Body of pancreas (tissue), 4 donors: ENCODE measurements at places on chromosomes 5 and 9. TPM values are rescaled to one million over a fixed set of nuclear protein-coding genes. Genes with fewer than 3 reads are reported as not detected.
A peak's percentile ranks its signal among the peaks of the same experiment; 100 is the strongest.

GRCh38 chr5:116766470-116766947, 191.9 kb upstream of the SEMA6A start:
- H3K27ac ChIP-seq: no peak overlapping the region
- H3K4me3 ChIP-seq: no peak overlapping the region
- no peaks in the 10 kb centered on the region for H3K36me3 ChIP-seq

- peaks cover 7% of the 10 kb centered on the region for H3K27me3 ChIP-seq
- peaks cover 27% of the 10 kb centered on the region for H3K4me1 ChIP-seq
- peak overlapping the region; percentile 36 for H3K4me3 ChIP-seq
- no peaks in the 10 kb centered on the region for H3K36me3 ChIP-seq
- DNase-seq: peak; percentile 56
These were observed 8.3 kb downstream of the OTP start for GRCh38 chr5:77630114-77630680.

DNA sequence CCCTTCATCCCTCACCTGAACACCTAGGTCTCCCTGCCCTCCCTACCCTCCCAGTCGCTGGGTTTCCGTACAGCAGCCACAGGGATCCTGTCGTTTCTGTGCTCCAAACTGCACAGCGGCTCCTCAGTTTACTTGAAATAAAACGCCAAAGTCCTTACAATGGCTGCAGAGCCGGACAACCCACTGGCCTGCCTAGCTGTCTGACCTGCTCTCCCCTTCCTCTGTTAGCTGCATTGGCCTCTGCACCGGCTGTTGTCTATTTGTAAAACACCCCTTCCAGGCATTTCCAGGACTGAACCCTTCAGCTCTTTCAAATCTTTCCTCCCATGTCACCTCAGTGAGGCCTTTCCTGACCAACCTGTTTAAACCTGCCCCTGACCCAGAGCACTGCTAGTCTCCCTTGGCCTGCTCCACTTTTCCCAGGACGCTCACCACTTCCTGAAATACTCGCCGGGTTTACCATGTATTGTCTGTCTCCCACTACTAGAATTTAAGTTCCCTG, 9.1 kb upstream of the MGAT1 start:
- no peak for DNase-seq
- H3K27me3 ChIP-seq: no peaks in the 10 kb centered on the region
- peaks cover 51% of the 10 kb centered on the region for H3K4me1 ChIP-seq
- H3K27ac ChIP-seq: peak overlapping the region; percentile 99
- H3K4me3 ChIP-seq: no peak overlapping the region

GRCh38 chr5:115456056-115456455, 88.5 kb downstream of the FEM1C start:
- DNase-seq: no peak
- no peaks in the 10 kb centered on the region for H3K36me3 ChIP-seq
- peaks cover 74% of the 10 kb centered on the region for H3K4me1 ChIP-seq
- H3K27me3 ChIP-seq: no peaks in the 10 kb centered on the region
- peak overlapping the region; percentile 93 for H3K27ac ChIP-seq

DNA sequence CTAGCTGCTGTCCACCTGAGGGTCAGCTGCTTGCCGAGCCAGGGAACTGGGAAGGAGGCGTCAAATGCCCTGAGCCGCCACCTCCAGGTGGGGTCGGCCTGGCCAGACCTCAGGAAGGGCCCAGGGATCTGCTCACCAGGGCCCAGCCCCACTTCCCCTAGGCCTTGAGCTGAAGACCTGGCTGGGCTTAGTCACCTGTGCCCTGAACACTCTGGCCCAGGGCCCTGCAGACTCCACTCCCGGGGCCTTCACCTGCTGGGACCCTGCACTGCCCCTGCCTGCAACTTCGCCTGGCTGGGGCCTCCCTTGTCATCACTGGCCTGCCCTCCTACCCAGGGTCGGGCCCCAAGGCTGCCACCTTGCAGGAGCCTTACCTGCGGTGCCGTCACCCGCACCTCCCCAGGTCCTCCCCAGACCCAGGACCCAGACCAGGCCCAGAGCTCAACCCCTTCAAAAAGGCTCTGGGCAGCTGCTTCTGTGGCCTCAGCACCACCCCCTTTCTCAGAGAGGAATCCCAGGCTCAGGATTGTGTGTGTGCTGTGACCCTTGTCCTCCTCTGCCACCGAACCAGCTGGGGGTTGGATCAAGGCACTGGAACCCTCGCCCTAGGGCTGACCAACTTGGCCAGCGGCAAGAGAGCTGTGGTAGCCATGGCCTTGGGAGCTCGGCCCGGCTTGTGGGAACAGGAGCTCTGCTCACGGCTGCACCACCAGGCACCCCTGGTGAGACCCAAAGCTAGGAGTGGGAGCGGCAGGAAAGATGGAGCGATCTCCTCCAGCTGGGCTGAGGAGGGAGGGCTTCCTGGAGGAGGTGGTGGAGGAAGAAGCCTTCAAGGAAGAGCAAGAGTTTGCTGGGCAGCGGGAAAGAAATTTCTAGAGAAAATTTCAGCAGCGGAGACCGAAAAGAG, 1.2 kb upstream of the NELFB start:
- peak overlapping the region; percentile 56 for H3K4me3 ChIP-seq
- H3K36me3 ChIP-seq: peaks cover 2% of the 10 kb centered on the region
- H3K4me1 ChIP-seq: peaks cover 50% of the 10 kb centered on the region
- no peaks in the 10 kb centered on the region for H3K27me3 ChIP-seq
- peak; percentile 47 for DNase-seq

GRCh38 chr9:134886413-134886913, 5.9 kb downstream of the FCN2 start:
- no peak for DNase-seq
- no peak overlapping the region for H3K4me3 ChIP-seq
- H3K4me1 ChIP-seq: no peaks in the 10 kb centered on the region
- H3K27ac ChIP-seq: no peak overlapping the region

- no peaks in the 10 kb centered on the region for H3K4me1 ChIP-seq
- H3K4me3 ChIP-seq: no peak overlapping the region
- no peak overlapping the region for H3K27ac ChIP-seq
- no peaks in the 10 kb centered on the region for H3K36me3 ChIP-seq
These were observed 30.0 kb upstream of the SUSD3 start for GRCh38 chr9:93028448-93029006.

DNA sequence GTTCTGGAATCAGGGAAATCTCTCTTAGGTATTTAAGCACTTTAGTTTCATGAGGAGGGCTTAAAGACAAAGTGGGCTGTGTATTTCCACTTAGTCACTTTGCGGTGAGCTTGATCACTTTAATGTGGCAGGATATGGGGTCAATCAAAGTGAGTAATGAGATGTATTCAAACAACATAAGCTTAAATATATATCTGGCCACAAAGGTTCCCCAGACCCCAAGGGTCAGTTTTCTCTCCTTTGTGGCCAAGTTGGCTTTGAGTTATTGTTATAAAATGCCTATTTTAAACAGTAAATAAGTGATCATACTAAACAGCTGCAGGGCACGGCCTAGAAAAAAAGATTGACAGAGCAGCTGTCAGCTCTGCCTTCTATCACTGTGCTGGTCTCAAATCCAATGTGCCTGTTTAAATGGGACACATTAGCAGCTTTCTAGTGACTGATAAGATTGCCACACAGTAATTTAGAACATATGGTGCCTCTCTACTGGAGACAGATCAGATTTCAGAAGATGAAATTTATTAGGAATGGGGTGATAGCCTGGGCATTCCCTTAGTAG, 363.9 kb downstream of the AGTPBP1 start:
- no peaks in the 10 kb centered on the region for H3K36me3 ChIP-seq
- H3K27me3 ChIP-seq: no peaks in the 10 kb centered on the region
- DNase-seq: no peak

GRCh38 chr5:51486158-51486557, 102.9 kb downstream of the ISL1 start:
- H3K27ac ChIP-seq: no peak overlapping the region
- no peaks in the 10 kb centered on the region for H3K27me3 ChIP-seq
- H3K4me3 ChIP-seq: no peak overlapping the region
- H3K4me1 ChIP-seq: no peaks in the 10 kb centered on the region
- DNase-seq: no peak

GRCh38 chr9:82930116-82930515, 132.8 kb downstream of the RASEF start:
- H3K4me3 ChIP-seq: no peak overlapping the region
- no peak overlapping the region for H3K27ac ChIP-seq
- peaks cover 5% of the 10 kb centered on the region for H3K4me1 ChIP-seq
- DNase-seq: no peak
- H3K27me3 ChIP-seq: no peaks in the 10 kb centered on the region

GRCh38 chr9:133813749-133814585, 75.8 kb upstream of the SARDH start:
- no peak overlapping the region for H3K4me3 ChIP-seq
- no peaks in the 10 kb centered on the region for H3K27me3 ChIP-seq
- H3K36me3 ChIP-seq: no peaks in the 10 kb centered on the region
- no peak for DNase-seq
- no peak overlapping the region for H3K27ac ChIP-seq
- H3K4me1 ChIP-seq: peaks cover 7% of the 10 kb centered on the region

DNA sequence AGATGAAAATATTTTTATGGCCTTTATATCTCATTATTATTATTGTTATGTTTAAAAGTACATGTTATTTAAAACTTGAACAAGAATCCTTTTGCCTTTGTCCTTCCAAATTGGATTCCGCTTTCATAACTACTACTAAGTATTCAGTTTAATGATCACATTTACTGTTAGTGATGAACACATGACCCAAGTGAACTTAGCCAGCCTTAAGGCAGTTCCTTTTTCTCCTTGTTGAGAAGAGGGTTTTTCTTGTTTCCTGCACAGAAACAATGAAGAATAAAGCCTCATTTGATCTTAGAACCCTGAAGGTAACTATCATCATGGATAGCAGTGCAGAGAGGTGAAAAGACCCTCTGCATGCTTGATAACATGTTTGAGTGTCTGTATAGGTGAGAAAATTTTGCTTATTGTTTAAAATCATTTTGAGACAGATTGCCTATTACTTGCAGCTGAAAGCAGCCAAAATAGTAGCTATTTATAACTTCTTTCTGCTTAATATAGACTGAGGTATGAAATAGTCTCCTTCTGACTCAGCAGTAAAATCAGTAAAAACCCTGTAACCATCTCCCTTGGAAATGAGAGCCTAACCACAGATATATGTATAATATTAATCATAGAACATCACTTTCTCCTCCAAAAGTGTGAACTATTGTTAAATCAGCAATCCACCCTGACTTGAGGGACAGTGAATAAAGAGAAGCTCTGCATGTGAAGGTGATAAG, 266.2 kb downstream of the SPATA31D1 start:
- no peaks in the 10 kb centered on the region for H3K36me3 ChIP-seq
- H3K27me3 ChIP-seq: no peaks in the 10 kb centered on the region
- no peak overlapping the region for H3K4me3 ChIP-seq
- no peaks in the 10 kb centered on the region for H3K4me1 ChIP-seq
- no peak for DNase-seq
- no peak overlapping the region for H3K27ac ChIP-seq

DNA sequence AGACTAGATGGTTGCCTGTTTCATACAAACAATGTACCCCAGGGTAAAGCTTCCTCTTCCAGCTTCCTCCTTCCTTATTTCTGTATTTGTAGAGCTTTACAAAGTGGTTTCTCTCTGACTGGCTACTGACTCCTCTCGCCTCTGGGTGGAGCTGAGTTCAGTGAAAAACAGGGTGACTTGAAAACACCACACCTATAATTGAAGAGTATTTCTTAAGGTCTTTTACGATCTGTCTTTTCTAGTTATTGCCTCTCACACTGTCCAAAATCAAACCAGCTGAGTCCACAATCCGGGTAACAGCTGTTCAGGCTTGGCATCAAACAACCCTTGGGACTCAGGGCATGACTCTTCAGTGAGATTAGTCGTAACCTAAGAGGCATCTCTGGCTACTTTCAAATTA, 200.4 kb downstream of the ARRDC3 start:
- H3K27me3 ChIP-seq: no peaks in the 10 kb centered on the region
- no peaks in the 10 kb centered on the region for H3K36me3 ChIP-seq
- no peak overlapping the region for H3K27ac ChIP-seq
- DNase-seq: no peak
- H3K4me3 ChIP-seq: no peak overlapping the region

DNA sequence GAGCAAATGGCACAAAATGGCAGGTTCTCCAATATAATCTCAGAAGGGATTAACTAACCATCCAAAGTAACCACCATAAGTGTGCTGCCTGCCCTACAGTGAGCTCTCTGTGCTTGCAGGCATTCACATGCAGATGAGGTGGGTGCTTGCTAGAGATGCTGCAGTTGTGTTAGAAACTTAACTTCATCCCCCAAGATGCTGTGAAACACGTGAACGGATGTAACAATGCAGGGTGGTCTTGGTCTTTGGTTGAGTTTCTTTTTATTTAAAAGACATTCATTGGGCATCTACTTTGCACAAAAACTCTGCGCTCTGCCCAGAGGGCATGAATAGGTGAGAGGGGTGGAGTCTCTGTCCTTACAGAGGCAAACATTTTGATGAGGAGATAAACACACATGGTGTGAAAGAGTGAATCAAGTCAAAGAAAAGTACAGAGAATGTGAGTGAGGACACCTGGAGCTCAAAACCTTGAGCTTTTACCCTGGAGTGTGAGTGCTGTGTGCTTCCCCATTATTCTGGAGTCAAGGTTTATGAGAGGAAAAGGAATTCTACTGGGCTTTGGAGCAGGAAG, 143.9 kb upstream of the DAP start:
- no peak for DNase-seq
- H3K36me3 ChIP-seq: no peaks in the 10 kb centered on the region
- H3K4me3 ChIP-seq: no peak overlapping the region
- no peaks in the 10 kb centered on the region for H3K27me3 ChIP-seq
- H3K27ac ChIP-seq: no peak overlapping the region

GRCh38 chr9:123447934-123448646, 92.1 kb downstream of the CRB2 start:
- H3K4me1 ChIP-seq: no peaks in the 10 kb centered on the region
- no peak overlapping the region for H3K27ac ChIP-seq
- DNase-seq: no peak
- H3K36me3 ChIP-seq: no peaks in the 10 kb centered on the region
- no peaks in the 10 kb centered on the region for H3K27me3 ChIP-seq

DNA sequence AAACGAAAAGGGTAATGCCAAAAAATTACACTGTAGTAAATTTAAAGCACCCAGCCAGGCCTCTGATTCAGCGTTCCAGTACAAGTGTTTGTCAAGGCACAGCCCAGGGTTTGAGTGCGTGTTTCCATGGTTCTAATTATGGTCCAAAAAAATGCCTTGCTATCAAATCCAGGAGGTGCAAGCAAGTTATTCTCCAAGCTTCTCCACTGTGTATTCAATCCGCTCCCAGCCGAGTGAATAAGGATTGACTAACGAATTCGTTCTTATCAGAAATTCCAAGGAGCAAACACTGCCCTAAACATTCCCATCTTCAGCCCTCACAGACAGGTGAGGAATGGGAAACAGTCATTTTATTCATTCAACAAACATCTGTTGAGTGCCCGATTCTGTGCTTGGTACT, 103.3 kb upstream of the WWC1 start:
- H3K27ac ChIP-seq: no peak overlapping the region
- H3K4me1 ChIP-seq: no peaks in the 10 kb centered on the region
- H3K27me3 ChIP-seq: no peaks in the 10 kb centered on the region
- DNase-seq: no peak
- no peaks in the 10 kb centered on the region for H3K36me3 ChIP-seq

- no peaks in the 10 kb centered on the region for H3K36me3 ChIP-seq
- H3K4me1 ChIP-seq: no peaks in the 10 kb centered on the region
- H3K27me3 ChIP-seq: peaks cover 3% of the 10 kb centered on the region
- DNase-seq: no peak
- no peak overlapping the region for H3K4me3 ChIP-seq
- no peak overlapping the region for H3K27ac ChIP-seq
These were observed 5.6 kb downstream of the CDX1 start for GRCh38 chr5:150172145-150172544.

- no peaks in the 10 kb centered on the region for H3K4me1 ChIP-seq
- H3K36me3 ChIP-seq: no peaks in the 10 kb centered on the region
- H3K4me3 ChIP-seq: no peak overlapping the region
- no peak overlapping the region for H3K27ac ChIP-seq
- DNase-seq: no peak
These were observed 765.3 kb downstream of the MTRR start for GRCh38 chr5:8634219-8634618.

The DBH gene
- not detected for total RNA-seq

The TERT gene
- total RNA-seq: not detected

The CAVIN4 gene
- not detected for total RNA-seq

The EMB gene
- 2.6 TPM for total RNA-seq

The CDO1 gene
- total RNA-seq: 92.3 TPM

The MTRR gene
- total RNA-seq: 15.8 TPM
